ENCODE measurements at places on chromosomes 3 and 15.

GRCh38 chr3:14522129-14522691, 17.9 kb downstream of the GRIP2 start:
- H3K4me3 ChIP-seq: no peak overlapping the region
- H3K27ac ChIP-seq: no peak overlapping the region
- no peaks in the 10 kb centered on the region for H3K36me3 ChIP-seq
- no peaks in the 10 kb centered on the region for H3K4me1 ChIP-seq
- no peak for DNase-seq
- H3K27me3 ChIP-seq: peaks cover 4% of the 10 kb centered on the region

DNA sequence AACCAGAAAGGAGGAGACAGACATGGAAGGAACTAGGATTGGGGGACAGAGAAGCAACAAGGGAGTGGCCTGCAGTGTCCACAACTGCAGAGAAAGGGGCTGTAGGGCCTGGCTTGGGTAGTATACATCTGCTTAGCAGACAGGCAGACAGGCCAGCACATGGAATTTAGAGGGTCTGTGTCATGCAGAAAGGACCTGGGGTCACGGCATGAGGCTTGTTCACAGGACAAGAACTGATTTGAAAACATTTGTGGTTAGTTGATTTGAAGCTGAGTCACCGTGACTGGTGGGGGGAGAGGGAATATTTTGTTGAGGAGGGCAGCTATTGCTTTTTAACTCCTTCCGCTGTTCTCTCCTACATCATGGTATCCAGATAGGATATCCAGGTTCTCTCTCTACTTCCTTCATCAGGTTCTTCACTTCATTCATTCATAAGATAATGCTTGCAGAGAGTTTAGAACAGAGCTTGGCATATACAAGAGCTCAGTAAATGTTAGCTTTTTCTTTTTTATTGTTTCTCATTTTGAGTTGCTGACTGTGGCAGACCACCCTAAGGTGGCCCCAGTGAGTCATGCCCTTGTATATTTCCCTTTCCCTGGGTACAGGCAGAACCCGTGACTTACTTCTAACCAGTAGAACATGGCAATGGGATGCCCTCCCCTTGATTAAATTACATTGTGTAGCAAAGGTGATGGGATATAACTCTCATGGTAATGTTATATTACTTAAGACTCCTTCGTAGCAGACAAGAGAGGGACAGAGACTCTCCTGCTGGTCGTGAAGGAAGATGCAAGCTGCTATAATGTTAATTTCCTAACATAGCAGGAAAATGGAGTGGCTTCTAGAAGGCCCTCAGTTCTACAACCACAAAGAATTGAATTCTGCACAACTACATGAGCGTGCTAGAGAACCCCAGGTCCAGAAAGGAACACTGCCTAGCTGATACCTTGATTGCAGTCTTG, 95.0 kb upstream of the NMNAT3 start:
- no peaks in the 10 kb centered on the region for H3K27me3 ChIP-seq
- H3K4me1 ChIP-seq: no peaks in the 10 kb centered on the region
- DNase-seq: no peak
- H3K36me3 ChIP-seq: no peaks in the 10 kb centered on the region
- no peak overlapping the region for H3K27ac ChIP-seq

DNA sequence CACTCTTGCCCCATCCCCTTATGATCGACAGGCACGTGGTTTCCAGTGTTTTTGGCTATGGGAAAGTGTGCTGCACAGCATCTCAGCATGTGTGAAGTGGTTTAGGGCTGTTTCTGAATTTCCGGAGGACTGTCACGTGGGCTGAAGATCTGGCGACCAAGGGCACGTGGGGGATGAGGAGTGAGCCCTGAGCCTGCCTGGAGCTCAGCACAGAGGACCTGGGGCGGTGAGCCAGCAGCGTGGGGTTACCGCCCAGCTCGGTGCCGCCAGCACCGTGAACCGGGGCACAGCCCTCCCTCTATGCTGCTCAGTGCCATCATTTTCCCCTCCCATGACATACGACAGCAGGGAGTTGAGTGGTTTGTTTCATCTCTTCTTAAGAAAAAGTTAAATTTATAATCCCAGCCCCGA, 150.2 kb downstream of the DNAJB8 start:
- no peaks in the 10 kb centered on the region for H3K27me3 ChIP-seq
- H3K36me3 ChIP-seq: no peaks in the 10 kb centered on the region
- DNase-seq: peak; percentile 83
- H3K27ac ChIP-seq: peak overlapping the region; percentile 80
- peak overlapping the region; percentile 61 for H3K4me3 ChIP-seq
- peaks cover 57% of the 10 kb centered on the region for H3K4me1 ChIP-seq

DNA sequence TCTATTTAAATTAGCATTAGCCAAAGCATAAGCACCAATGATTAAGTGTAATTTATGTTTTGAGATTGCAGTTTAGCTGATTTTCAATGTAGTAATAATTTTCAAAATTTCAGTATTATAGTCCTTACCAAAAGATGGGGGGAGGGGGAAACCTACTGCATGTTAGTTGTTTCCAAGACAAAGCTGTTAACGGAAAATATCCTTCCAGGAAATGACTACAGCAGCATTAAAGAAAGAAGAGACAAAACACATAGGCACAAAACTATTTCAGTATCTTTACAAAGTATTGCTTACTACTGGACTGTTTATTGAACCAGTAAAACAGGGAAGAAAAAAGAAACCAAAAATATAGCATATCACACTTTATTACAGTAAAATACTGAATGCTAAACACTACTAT, 10.5 kb downstream of the BNIP2 start:
- DNase-seq: no peak
- peaks cover 93% of the 10 kb centered on the region for H3K36me3 ChIP-seq
- H3K27me3 ChIP-seq: no peaks in the 10 kb centered on the region

DNA sequence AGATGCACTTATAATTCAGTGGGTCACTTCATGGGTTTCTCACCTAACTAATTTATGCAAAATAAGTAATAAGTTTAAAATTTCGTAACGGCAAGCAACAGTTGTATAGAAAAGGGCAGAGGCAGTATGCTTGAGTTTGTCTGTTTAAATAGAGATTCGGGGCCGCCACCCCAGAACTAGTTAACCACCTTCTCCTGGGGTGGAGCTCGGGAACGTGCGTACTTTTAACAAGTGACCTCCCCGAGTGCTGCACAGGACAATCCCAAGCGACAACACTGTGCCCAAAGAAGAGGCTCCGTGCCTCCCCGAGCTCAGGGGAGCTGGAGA, 439 bp downstream of the SSR3 start:
- peaks cover 58% of the 10 kb centered on the region for H3K4me1 ChIP-seq

DNA sequence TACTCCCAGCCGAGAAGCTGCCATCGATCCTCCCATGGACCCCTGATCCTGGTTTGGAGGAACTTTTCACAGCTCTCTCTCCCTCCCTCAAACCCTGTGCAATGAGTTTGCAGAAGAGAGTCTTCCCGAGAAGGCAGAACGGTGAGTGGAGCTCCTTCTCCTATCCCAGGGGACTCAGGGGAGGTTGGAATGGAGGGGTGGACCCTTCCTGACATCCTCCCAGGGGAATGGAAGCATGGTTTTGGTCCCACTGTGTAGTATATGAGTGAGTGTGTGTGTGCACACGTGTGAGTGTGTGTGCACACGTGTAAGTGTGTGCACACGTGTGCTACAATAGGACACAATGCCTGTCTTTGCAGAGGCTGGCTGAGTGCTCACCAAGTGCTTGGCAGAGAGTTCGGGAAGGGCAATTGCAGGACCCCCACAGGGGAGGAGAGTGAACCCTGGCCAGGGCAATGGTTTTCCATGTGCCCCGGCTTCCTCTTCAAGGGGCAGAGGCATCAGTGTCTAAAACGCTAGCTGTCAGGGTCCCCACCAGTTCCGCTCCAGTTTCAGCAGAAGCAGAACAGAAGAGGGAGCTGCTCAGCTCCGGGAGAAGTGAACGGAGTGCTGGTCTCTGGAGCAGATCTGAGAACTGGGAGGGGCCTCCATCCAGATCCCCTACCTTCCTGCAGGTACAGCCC, 13.8 kb upstream of the IL16 start:
- H3K4me1 ChIP-seq: peaks cover 2% of the 10 kb centered on the region
- peaks cover 15% of the 10 kb centered on the region for H3K27me3 ChIP-seq
- DNase-seq: no peak
- no peaks in the 10 kb centered on the region for H3K36me3 ChIP-seq
- no peak overlapping the region for H3K4me3 ChIP-seq

DNA sequence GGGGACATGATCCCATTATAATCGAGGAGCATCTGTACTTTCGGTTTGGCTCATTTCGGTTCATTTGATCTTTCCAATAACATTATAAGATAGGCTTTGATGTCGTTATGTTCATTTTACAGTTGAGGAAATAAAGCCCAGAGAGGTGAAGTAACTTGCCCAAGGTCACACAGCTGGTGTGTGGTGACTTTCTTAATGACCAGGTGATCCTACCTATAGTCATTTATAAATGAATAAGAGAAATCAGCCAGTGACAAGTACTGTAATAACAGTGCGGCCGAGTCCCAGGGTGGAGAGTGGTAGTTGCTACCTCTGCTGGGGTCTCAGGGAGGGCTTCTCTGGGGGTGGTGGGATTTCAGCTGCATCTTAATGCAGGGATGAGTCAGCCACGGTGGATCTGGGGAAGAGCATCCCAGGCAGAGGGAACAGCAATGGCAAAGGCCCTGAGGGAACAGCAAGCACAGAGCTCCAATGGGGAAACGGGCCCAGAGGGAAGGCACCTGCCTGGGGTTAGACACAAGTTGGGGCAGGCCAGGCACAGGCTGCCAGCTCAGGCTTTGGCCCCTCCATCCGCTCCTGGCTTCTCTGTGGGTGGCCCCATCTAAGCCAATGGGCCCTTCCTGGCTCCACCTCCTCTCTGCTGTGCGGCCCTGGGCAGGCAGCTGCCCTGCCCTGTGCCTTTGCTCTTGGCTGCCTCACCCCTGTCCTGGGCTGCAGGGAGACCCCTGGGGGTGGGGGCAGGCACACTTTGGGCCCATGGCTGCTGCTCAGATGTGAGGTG, 1.1 kb upstream of the FBLN2 start:
- H3K4me3 ChIP-seq: peak overlapping the region; percentile 67
- peaks cover 18% of the 10 kb centered on the region for H3K27me3 ChIP-seq
- peaks cover 40% of the 10 kb centered on the region for H3K4me1 ChIP-seq
- H3K36me3 ChIP-seq: no peaks in the 10 kb centered on the region
- no peak overlapping the region for H3K27ac ChIP-seq
- DNase-seq: no peak

DNA sequence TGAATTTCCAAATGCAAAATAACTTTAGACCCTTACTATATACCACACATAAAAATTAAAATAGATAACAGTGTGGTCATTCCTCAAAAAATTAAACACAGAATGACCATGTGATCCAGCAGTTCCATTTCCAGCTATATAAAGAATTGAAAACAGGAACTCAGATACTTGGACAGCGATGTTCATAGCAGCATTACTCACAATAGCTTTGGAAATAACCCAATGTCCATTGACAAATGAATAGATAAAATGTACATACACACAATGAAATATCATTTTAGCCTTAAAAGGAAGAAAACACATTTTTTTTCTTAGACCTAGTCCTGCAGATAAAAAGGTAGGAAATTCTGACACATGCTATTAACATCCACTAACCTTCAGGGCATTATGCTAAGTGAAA, 26.7 kb downstream of the RAD51 start:
- no peak for DNase-seq
- H3K4me3 ChIP-seq: no peak overlapping the region
- no peaks in the 10 kb centered on the region for H3K27me3 ChIP-seq
- no peaks in the 10 kb centered on the region for H3K36me3 ChIP-seq
- H3K27ac ChIP-seq: no peak overlapping the region
- no peaks in the 10 kb centered on the region for H3K4me1 ChIP-seq

GRCh38 chr15:41969851-41970431, 2.4 kb downstream of the EHD4 start:
- H3K27me3 ChIP-seq: peaks cover 3% of the 10 kb centered on the region
- H3K36me3 ChIP-seq: peaks cover 2% of the 10 kb centered on the region
- DNase-seq: no peak
- H3K4me3 ChIP-seq: peak overlapping the region; percentile 91
- peaks cover 52% of the 10 kb centered on the region for H3K4me1 ChIP-seq
- H3K27ac ChIP-seq: peak overlapping the region; percentile 95

DNA sequence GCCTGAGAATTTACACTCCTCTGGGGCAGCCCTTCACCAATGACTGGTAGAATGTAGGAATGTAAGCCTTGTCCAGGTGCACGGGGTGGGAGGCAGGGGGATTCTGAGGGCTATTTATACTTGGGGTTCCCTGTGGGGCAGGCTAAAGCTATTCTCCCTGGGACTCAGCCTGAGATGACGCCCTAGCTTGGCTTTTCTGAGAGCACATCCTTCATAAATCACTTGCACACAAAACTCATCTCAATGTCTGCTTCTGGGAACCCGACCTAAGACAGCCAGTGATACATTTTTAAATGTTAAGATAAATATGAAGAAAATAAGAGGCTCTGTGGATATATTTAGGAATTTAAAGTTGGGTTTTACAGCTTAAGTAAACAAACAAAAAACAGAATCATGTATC, 16.6 kb downstream of the TMEM158 start:
- no peak overlapping the region for H3K27ac ChIP-seq
- DNase-seq: no peak
- H3K27me3 ChIP-seq: peaks cover 32% of the 10 kb centered on the region
- no peak overlapping the region for H3K4me3 ChIP-seq

- H3K27me3 ChIP-seq: peaks cover 2% of the 10 kb centered on the region
- no peaks in the 10 kb centered on the region for H3K36me3 ChIP-seq
- H3K27ac ChIP-seq: no peak overlapping the region
- H3K4me3 ChIP-seq: no peak overlapping the region
- DNase-seq: no peak
Observed at GRCh38 chr15:48654801-48655200, 9.3 kb upstream of the FBN1 start.

GRCh38 chr3:14329116-14329830, 73.1 kb upstream of the SLC6A6 start:
- no peaks in the 10 kb centered on the region for H3K36me3 ChIP-seq
- no peak overlapping the region for H3K27ac ChIP-seq
- H3K4me1 ChIP-seq: no peaks in the 10 kb centered on the region
- no peak overlapping the region for H3K4me3 ChIP-seq
- no peak for DNase-seq

- peaks cover 13% of the 10 kb centered on the region for H3K4me1 ChIP-seq
- no peak overlapping the region for H3K27ac ChIP-seq
- DNase-seq: no peak
- H3K36me3 ChIP-seq: peaks cover 8% of the 10 kb centered on the region
- no peak overlapping the region for H3K4me3 ChIP-seq
Observed at GRCh38 chr3:132545471-132545870, 51.6 kb upstream of the ACKR4 start.

Measured in naive thymus-derived CD8-positive, alpha-beta T cell (primary cell).